HFFc6 (cell line): ENCODE measurements at places on chromosomes 5 and 9. TPM values are rescaled to one million over a fixed set of nuclear protein-coding genes. Genes with fewer than 3 reads are reported as not detected.

DNA sequence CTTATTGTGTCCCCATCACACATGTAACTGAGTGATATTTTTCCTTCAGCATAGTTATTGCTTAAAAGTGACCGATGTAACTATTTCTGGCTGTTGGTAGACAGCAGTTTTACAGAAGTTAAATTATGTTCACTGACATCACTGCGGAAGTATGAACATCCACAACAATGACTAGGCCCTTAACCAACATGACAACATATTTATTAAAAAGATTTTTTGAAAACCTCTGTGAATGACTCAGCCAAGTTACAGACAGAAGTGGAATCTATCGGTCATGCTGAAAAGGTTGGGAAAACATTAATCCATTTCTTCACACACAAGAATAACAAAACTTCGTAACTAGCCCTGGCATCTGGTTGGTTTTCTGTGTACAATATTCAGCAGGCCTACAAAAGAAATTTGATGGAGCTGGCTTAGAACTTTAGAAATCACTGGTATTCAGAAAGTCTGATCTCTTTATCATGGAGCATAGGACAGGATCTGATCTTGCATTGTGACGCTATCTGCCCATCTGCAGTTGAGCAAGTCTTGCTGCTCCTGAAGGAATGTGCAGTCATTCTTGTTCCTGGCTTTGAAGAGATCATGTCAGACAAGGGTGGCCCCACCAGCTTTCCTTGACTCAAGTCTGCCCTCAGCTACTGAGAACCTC lies 6.5 kb downstream of the GLIS3 start:
- DNase-seq = peak; percentile 97

- DNase-seq = no peak
Measured at GRCh38 chr5:149386166-149386565, 7.1 kb upstream of the IL17B start.

Gene CMYA5
- 0.26 to 0.48 TPM (median 0.35 TPM) in 3 replicates for total RNA-seq

Gene CBY3
- not detected in 2 replicates for total RNA-seq

Gene NMUR2
- total RNA-seq = not detected in 2 replicates

DNA sequence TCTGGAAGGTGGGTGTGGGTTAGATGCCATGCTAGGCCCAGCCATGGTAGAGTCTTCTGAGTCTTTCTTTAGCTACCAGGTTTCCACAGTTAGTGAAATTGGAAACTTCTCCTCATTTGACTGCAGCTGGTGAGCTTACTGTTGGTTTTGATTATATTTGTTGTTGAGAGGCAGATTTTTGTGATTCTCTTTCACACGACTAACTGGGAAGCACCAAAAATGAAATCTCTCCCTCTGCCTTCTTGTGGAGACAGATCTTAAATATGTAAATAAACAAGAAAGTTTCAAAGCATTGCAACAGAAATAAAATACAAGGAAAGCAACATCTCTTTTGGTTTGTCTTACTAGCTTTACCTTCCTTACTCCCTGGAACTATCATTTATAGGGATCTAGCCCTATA lies 122.2 kb downstream of the CEMIP2 start:
- DNase-seq = no peak

DNA sequence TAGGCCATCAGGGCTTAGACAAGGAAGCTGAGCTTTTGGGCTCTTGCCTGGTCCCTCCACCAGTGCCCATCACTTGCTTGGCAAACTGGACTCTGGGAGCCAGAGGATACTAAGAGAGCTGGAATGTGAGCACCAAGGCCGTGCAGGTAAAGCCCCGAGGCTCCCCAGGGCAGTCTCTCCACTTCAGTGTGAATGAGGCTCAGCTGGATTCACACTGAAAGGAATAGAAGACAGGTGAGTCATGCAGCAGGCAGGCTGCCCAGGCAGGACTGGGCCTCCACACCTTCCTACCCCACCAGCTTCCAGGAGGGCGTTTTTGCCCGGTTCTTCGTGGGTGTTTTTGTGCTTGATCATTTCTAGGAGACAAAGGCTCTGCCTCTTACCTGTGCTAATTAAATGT lies 7.3 kb upstream of the CTSV start:
- DNase-seq = no peak

DNA sequence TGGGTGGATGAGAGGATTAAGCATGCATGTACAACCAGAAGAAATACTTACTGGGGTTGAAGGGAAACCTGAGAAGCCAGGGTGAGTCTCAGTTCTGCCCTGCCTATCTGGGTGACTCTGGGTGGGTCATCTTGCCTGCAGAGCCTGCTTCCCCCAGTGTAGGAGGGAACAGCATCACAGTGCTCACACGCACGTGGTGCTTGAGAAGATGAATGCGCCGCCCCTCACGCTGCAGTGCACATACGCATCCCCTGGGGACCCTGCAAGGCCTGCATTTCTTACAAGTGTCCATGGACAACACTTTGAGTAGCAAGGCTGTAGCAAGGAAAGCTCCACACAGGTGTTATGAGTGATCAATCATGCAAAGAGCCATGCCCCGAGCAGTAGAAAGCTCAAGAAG lies 18.7 kb upstream of the GABBR2 start:
- no peak for DNase-seq

DNA sequence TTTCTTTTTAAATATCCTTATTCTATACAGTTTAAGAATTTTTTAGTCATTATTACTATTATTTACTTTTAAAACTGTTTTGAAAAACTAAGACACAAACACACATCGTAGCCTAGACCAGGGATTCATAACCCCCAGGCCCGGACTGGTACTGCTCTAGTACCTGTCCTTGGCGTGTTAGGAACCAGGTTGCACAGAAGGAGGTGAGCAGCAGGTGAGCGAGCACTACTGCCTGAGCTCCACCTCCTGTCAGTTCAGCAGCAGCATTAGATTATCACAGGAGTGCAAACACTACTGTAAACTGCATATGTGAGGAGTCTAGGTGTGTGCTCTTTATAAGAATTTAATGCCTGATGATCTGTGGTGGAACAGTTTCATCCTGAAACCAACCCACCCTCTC lies 357.0 kb downstream of the PTPRD start:
- no peak for DNase-seq

GRCh38 chr9:107170801-107171200 lies 112.3 kb upstream of the RAD23B start:
- no peak for DNase-seq

- no peak for DNase-seq
Measured at GRCh38 chr5:172266071-172266675, 17.4 kb downstream of the UBTD2 start.

Gene C9orf43
- 0.12 to 0.69 TPM (median 0.64 TPM) in 3 replicates for total RNA-seq
